Fibroblast of the aortic adventitia (primary cell): ENCODE measurements at places on chromosomes 1 and 21. TPM values are rescaled to one million over a fixed set of nuclear protein-coding genes. Genes with fewer than 3 reads are reported as not detected.

Gene CD164L2
- not detected in 2 replicates for total RNA-seq

Gene NR1I3
- not detected in 2 replicates for total RNA-seq

Gene CDA
- total RNA-seq = 0.27 TPM in 1 of 2 replicates, not detected in the other

Gene HOOK1
- under 0.01 TPM in 1 of 2 replicates, not detected in the other for total RNA-seq

Gene PLPPR4
- total RNA-seq = 1.1 and 2.8 TPM in 2 replicates

Gene CACNA1S
- total RNA-seq = not detected in 2 replicates

Gene KDF1
- total RNA-seq = not detected in 2 replicates
